Camera-type eye (tissue), 1 donor: ENCODE measurements at places on chromosomes 4 and X. TPM values are rescaled to one million over a fixed set of nuclear protein-coding genes. Genes with fewer than 3 reads are reported as not detected.

The FAM47E gene
- total RNA-seq: 6.7 TPM

The CWH43 gene
- total RNA-seq: 1.4 TPM

The IL2 gene
- total RNA-seq: not detected

The SOWAHD gene
- total RNA-seq: 0.49 TPM

The TIGD4 gene
- 9.6 TPM for total RNA-seq

The GABRG1 gene
- 4.1 TPM for total RNA-seq

The NPY1R gene
- total RNA-seq: 12.4 TPM

The FRMD7 gene
- total RNA-seq: 1.4 TPM

The MAGEA4 gene
- not detected for total RNA-seq

The XG gene
- 5.5 TPM for total RNA-seq
